COLO829 (cell line): ENCODE measurements at places on chromosomes 11 and 22.
A peak's percentile ranks its signal among the peaks of the same experiment; 100 is the strongest.

GRCh38 chr11:119741369-119742262, 12.6 kb upstream of the NECTIN1 start:
- DNase-seq = peak; percentile 70

GRCh38 chr11:57903011-57903410, 120.7 kb upstream of the OR9Q1 start:
- DNase-seq = no peak

DNA sequence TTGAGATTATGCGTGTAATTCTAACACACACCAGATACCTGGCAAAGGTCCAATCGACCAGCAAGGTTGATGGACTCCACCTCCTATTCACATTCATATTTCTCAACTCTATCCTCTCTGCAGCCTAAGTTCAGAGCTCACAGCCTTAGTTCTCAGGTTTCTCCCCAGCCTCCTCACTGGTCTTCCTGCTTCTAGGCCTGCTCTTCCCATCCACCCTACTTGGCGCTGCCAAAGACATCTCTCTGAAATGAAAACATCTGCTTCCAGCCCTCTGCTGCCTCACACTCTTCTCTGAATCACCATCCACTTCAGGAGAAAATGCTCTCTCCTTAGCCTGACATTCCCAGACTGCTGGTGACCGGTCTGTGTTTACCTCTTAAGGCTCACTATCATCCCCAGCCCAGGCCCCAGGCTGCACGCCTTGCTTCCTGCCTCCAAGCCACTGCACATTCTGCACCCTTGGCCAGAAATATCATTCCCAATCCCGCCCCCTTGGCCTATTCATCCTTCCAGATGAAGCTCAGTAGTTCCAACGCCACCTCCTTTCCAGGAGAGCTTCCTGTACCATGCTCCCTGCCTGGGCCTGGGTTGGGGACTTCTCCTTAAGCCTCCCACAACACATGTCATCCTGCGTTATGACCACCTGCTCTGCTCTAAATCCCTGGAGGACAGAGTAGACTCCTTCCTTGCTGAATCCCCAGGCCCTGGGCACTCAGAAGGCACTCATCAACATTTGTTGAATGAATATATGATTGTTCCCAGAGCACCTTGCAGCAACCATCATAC, 3.5 kb downstream of the ARRB1 start:
- no peak for DNase-seq

DNA sequence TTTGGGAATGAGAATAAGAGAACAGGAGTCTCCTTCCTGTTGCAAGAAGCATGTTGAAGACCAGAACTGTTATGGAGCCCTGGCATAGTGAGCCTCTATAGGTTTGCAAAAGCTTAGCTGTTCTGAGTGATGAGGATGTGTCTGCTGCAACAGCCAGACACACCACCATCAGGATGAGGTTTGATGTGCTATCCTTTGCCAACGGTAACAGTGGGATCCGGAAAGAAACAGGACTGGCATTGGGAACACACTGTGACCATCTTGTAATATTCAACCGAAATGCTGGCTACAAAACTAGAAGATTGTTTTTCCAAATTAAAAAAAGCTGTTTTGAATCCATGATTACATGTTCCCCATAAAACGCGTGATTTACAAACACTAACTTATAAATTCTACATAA, 117.0 kb downstream of the ME3 start:
- no peak for DNase-seq
